GDM1 (cell line): ENCODE measurements at places on chromosomes 11 and 22.

GRCh38 chr11:70307176-70307575, 36.7 kb downstream of the PPFIA1 start:
- no peak for DNase-seq

- DNase-seq, result no peak
Observed at GRCh38 chr22:24564376-24565058, 8.7 kb downstream of the SNRPD3 start.

GRCh38 chr11:83970061-83970671, 684.0 kb upstream of the CCDC90B start:
- no peak for DNase-seq

DNA sequence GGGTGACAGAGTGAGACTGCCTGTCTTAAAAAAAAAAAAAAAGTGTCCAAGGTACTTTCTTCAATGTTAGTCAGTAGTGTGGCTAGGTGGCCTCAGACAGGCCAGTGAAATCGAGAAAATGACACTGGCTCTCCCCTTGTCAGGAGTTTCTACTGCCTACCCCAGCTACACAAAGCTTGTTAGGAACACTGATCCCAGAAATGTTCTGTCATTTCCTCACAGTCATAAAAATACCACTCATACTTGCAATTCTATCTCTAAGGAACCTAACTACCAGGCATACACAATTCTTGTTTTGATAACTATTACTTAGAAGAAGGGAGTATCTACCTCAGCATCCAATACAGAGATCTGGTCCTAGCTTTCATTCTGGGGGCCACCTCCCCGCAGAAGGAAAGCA, 31.3 kb downstream of the ATP6V1E1 start:
- DNase-seq, result no peak

GRCh38 chr11:34773211-34773610, 143.0 kb downstream of the APIP start:
- DNase-seq, result no peak

DNA sequence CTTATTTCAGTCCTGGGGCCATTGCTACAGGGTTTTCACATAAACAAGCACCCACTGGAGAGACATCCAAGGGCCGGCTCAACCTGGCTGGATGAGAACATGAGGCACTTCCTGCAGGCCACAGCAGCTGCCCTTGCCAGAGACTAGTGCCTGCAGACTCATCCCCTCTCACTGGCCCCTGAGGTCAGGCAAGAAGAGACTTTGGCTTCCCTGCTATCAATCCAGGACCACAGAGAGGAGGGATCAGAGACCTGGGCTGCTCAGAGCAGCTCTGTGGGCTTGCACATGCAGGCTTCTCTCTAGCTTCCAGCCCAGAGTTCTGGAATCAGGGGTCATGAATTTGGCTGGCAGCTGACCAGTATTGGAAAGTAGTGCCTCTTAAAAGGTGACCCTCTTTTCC, 79.5 kb downstream of the CABIN1 start:
- no peak for DNase-seq

- no peak for DNase-seq
Observed at GRCh38 chr11:104784684-104785460, 113.4 kb downstream of the CASP12 start.

- DNase-seq, result no peak
Observed at GRCh38 chr11:75150879-75151278, at the start of gene SLCO2B1. TSS of gene SLCO2B1 (plus strand) at chr11:75151107. CDS start at chr11:75151382, 275 bp downstream.

DNA sequence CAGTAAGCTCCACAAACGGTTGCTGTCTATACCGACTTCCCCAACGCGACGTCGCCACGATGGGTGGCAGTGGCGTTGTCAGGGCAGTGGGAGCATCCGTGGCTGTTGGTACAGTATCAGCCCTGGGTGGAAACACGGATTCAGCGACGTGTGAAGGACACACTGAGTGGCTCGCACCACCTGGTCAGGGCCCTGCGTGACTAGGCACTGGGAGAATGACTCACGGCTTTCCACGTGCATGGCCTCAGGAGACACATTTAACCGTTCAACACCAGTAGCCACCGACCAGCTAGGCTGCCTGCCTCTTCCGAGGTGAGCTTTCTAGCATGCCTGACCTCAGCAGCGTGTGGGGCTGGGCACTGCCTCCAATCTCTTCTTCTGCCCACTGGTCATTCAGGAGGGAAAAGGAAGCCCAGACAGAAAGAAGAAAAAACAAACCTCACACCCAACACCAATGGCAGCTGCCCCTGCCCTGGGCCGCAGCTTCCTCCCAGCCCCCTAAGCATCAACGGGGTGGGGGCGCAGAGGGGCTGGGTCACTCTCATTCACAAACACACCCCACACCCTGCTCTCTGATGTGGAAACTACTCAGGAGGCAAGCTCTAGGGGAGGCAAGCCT, 59.0 kb downstream of the MYH9 start:
- no peak for DNase-seq

DNA sequence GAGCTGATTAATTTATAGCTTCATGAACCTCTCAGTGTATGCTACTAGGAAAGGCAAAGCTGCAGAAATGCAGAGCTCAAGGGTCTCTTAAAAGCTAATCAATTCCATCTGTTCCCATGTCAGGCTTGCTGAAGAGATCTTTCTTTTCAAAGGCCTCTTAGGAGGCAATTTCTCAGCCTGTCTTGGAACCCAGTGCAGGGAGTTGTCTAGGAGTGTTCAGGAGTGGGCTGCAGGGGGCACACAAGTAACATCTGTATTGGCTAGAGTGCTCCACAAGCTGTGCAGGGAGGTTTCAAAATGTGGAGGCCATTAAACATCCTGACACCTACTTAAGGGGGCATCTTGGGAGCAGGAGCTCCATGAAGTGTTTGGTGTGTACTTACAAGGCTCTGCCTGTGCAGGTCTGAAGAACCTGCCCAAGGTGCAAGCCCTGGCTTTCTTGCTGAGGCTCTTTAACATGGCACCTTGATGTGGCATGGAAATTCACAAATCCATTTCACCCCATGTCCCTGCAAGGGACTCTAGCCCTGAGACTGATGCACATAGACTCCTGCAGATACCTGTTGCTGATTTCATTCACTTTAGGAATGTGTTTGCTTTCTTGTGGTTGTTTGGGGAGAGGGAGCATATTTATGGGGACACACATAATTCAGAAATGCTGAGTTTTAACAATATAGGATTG, 134.7 kb downstream of the ME3 start:
- DNase-seq, result no peak

- DNase-seq, result no peak
Observed at GRCh38 chr22:45202333-45203149, 38.2 kb downstream of the KIAA0930 start.

- DNase-seq, result no peak
Observed at GRCh38 chr11:67381244-67381972, 8.0 kb upstream of the CLCF1 start.
